GM04504 (cell line): ENCODE measurements at places on chromosomes 16 and 17.

- no peak for DNase-seq
These were observed 24.1 kb downstream of the SLC6A4 start for GRCh38 chr17:30211371-30211770.

DNA sequence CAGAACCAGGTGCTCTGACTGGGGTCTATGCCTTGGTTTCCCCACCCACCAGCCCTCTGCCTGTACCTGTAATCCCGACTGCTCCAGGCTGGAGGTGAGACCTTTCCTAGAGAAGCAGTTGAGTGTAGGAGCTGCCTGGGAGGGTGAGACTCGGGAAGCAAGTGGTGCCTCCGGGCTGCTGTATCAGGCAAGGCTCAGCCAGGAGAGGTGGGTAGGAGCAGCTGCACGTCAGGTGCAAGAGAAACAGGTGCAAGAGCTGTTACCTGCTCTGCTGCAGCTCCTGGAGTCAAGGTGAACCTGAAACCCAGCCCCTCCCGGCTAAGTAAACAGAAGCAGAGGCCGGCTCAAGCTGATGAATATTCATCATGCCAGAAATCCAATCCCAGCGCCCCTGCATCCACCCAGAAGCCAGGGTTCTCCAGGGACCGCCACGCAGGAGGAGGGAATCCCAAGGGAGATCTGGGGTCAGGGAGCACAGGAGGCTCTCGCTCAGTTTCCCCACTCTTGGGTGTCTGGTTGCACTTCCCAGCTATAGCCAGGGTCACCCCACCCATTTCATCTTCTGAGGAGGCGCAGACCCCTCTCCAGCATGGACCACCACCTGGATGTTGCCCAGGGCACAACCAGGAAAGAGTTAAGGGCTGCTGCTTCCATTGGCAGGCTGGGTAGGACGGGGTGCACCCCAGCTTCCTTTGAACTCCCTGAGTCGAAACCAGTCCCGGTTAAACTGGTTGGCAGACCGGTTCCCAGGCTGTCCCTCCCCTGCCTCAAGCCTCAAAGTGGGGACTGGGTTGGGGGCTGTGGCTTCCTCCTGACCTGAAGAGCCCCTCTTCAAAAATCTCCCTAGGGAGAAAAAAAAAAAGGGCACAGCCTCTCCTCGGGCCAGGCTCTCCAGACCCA lies at the start of gene PRR15L:
Gene PRR15L (minus strand): TSS at position 293 of the 900 bp plus-strand sequence. CDS start 4,649 bp downstream, outside the sequence.
- no peak for DNase-seq

DNA sequence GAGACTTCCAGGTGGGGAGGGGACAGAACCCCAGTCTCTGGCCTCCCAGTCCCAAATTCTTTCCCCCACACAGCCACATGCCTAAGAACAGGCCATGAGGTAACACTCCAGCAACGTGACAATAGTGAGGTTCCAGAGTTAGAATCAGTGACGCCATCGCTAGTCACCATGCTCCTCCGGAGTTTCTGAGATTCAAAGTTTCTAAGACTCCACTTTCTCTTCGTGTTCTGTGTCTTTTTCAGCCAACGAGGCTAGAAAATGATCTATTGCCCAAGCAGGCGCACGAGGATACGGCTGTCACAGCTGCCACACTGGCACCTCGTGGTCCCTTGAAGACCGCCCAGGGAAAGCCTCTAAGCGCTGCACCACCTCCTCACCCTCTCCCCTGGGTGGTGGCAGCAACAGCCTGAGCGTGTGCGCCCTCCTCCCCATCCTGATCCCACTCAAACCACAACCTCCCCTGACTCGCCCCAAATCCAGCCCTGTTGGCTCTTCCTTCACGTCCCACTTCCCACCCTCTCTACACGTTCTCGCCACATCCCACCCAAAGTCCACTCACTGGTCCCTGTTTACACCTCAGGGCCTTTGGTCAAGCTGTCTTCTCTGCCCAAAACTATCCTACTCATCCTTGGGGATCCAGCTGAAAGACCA lies 1.0 kb downstream of the MCRIP1 start:
- DNase-seq = no peak

DNA sequence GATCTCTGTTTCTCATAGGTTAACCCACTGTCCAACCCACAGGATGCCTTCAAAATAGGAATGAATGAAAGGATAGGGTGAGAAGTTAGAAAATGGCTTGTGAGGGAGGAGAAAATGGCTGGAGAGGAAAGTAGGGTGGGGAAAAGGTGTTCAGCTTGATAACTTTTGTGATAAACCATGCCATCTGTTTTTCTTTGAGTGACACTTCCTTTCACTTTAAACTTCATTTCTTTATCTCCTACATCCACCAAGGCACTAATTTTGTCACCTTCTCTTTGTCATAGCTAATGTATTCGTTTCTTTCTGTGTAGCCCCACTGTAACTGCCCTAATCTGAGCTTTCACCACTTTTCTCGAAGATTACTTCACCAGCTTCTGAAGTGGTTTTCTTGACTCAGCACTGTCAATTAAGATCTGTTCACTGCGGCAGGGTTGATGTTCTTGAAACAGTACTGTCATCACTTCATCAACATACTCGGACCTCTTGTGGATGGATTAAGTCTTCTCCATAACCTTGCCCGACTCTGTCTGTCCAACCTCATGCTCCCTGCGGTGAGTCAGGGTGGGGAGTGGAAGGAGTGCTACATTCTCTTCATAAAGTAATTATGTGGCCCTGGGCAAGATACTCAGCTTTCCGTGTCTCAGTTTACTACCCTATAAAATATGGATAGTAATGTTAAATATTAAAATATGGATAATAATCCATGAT lies 5.5 kb upstream of the KRT10 start:
- DNase-seq = no peak

- DNase-seq = peak; percentile 33
These were observed 19.0 kb upstream of the MON1B start for GRCh38 chr16:77171745-77172635.

- peak; percentile 63 for DNase-seq
These were observed 3.2 kb downstream of the MYL11 start for GRCh38 chr16:30377812-30378235.

- DNase-seq = no peak
These were observed 63.2 kb upstream of the TRAP1 start for GRCh38 chr16:3780570-3780969.

DNA sequence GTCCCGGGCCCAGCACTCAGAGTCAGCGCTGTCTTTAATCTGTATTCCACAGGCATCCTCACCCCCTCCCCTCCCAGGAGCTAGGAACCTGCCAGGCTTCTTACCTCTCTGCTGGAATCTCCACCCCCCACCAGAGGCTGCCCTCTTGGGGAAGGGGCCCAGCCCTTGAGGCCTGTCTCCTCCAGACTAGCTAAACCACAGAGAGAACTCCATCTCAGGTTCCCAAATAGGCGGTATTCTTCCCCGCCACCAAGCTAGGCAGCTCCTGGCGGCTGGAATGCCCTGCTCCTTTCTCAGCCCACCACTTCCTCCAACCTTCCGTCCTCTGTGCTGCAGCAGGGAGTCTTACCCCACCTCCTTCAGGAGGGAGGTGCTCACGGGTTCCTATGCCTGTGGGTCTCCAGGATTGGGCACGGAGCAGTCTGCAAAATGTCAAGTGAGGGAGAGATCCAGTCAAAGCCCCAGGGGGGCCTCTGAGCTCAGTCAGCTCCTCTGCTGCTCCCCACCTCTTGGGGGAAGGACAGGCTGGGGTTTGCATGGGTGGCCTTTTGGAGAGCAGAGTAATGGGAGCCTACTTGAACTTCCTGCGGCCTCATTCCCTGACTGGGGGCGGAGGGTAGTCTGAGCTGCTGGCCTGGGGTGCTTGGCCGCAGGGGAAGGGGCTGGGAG lies 55.7 kb downstream of the SREBF1 start:
- DNase-seq = no peak

DNA sequence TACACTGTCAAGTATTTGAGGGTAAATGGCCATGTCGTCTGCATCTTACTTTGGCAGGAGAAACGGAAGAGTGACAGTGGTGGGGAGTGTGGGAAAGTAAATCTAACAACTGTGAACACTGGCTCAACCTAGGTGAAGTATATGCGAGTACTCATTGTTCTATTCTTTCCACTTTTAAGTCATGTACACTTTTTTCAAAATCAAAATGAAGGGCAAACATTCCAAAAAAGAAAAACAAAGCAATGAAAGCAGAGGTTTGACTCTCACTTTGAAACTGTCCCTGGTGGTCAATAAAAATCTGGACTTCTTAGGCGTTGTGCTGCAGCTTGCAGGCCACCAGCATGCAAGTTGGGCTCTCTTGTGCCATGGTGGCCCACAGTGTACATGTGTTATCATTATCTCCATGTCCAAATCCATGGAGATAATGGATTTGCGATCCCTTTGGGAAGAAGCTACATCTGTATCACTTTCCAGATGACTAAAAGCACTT lies 32.7 kb downstream of the STAT5B start:
- no peak for DNase-seq
